Upper lobe of left lung (tissue), 6 donors: ENCODE measurements at places on chromosomes 11 and 22.

DNA sequence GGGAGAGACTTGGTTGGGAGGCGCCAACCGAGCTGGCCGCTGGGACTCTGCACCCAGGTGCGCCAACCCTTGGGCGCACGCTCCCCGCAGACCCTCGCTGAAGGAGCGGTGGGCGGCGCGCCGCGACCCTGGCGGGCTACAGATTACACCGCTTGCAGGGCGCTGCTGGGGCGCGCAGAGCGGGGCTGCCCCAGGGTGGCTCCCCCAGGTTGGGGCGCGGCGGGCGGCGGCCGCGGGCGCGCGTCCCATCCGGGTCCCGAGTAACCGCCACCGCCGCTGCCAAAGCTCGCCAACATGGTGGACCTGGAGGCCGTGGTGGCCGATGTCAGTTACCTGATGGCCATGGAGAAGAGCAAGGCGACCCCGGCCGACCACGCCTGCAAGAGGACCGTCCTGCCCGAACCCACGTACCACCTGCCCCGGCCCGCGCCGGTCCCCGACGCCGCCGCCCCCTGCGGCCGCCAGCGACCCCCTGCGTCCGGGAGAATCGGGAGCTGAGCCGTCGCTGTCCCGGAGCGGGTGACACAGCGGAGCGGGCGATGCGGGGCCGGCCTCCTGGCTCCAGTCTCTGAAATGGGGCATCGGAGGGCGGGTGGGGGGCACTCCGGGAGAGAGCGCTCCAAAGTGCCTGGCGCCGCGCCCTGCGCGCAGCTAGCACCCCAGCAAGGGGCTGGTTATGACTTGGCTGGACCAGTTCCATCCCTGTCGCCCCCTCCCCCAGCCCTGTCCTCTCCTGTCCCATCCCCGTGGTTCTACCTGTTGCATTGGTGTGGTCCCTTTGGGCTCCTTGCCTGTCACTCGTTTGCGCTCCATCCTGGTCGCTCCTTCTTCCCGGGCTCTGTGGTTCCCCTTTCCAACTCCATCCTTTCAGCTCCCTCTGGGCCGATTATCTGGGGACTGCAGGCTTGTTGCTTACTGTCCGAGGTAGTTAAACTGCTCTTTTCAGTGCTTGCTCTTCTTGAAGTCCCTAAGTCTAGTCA is 143.3 kb upstream of the GRK3 start:
- peak; percentile 86 for DNase-seq

DNA sequence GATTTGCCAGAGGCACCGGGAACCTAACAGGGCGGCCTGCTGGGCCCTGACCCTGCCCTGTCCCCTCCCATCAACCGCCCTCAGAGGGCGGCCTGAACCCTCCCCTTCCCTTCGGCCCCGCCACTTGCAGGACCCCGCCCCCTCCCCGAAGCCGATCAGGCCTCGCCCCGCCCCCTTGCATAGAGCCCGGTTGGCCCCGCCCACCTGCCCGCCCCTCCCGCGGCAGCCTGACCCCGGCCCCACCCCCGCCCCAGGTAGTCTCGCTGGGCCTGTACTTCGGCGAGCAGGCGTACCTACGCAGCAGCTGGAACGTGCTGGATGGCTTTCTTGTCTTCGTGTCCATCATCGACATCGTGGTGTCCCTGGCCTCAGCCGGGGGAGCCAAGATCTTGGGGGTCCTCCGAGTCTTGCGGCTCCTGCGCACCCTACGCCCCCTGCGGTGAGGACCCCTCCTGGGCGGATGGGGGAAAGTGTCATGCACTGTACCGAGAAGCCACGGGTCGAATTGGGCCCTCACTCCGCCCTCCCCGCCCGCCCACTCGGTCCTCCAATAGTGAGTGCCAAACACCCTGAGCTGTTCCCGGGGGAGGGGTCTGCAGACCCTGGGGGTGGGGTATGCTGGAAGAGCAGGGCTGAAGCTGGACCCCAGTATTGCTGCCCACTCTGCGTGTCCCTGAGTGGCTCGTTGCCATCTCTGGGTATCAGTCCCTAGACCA is 94.1 kb downstream of the CACNA1I start:
- no peak for DNase-seq

DNA sequence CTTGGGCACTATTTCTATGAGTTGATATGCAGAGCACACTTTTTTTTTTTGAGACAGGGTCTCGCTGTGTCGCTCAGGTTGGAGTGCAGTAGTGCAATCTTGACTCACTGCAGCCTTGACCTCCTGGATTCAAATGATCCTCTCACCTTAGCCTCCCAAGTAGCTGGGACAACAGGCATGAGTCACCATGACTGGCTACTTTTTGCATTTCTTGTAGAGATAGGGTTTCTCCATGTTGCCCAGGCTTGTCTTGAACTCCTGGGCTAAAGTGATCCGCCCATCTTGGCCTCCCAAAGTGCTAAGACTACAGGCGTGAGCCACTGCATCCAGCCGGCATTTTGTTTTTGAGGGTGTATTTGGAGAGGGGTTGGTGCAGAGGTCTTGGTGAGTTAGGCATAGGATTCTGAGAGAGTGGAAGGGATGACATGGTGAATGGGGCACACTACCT is 29.9 kb upstream of the MTCH2 start:
- no peak for DNase-seq

DNA sequence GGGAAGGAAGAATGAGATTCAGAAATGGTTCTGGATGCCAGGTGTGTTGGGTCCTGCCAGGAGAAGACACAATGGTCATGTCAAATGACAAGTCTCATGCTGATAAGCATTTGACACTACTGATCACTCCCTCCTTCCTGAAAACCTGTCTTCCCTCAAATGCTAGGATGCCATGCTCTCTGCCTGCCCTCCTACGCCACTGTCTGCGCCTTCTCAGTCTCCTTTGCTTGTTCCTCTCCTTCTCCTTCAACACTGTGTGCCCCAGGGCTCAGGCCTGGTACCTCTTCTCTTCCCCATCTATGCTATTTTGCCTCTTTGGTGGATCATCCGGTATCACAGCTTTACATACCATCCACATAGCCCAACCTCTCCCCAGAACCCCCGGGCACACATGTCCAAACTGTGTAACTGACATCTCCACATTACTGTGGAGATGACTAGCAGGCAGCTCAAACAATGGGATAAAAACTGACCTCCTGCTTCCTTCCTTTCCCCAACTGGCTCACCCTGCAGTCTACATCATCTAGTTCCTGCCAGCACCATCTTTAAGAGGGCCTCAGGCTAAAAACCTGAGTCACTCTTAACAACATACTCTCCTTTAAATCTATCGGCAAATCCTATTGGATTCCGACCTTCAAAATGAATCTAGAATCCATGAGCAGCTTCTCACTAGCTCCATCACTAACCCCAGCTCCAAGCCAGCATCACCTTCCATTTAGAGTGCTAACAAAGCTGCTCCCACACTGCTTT is 8.2 kb downstream of the AP1B1 start:
- DNase-seq, result no peak

DNA sequence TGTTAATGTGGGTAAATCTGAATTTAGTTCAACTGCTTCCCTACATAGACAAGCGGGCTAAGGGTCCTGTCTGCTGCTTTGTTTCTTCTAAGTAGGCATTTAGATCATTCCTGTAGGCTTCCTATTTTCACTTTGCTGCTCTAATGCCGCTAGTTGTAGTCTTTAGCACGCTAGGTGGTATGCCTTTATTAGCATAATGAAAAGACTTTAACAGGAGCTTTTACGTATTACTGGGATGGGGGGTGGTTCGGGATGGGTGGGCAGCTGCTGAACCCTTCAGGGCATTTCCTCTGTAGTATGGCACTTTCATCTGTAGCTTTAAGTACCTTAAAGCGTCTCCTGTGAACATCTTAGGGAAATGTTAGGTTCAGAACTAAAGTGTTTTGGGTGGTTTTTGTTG is 85.3 kb downstream of the GGT1 start:
- no peak for DNase-seq

- peak; percentile 66 for DNase-seq
These were observed 2.1 kb upstream of the AHNAK start for GRCh38 chr11:62548545-62549335.

DNA sequence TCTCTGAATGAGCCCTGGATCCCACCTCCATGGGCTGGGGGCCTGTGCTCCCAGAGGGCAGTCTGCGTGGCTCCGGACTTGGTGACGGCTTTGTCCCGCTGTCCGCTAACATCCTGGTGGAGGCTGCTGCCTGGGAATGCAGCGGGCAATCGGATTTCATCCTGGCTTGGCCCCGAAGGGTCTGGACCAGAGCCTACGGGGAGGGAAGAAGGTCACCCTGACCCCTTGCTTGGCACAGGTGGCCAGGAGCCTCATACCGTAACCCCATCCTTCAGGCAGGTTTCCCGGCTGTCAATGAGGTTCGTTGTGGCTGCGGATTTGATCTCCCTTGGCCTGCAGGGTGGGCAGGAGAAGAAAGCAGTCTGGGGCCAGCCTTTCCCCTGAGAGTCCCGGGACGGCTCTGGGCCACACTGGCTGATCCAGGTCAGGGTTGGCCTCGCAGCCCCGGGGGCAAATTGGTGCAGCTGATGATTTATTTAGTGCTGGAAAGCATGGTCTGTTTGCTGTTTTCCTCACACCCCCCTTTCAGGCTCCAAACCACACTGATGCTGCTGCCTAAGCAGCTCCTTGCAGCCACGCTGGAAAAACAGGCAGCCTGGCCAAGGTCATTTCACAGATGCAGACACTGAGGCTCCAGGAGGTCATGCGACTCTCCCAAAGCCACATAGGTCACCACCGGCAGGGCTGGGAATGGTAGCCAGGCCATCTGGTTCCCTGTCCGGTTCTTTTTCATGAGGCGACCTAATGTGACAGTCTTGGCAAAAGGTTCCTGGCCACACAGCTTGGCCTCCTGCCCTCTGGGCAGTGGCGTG is 15.0 kb downstream of the PRDM11 start:
- no peak for DNase-seq

- DNase-seq, result no peak
These were observed 33.5 kb downstream of the ENTHD1 start for GRCh38 chr22:39859903-39860588.

GRCh38 chr11:62444236-62444833 is 25.5 kb downstream of the SCGB1A1 start:
- peak; percentile 31 for DNase-seq

DNA sequence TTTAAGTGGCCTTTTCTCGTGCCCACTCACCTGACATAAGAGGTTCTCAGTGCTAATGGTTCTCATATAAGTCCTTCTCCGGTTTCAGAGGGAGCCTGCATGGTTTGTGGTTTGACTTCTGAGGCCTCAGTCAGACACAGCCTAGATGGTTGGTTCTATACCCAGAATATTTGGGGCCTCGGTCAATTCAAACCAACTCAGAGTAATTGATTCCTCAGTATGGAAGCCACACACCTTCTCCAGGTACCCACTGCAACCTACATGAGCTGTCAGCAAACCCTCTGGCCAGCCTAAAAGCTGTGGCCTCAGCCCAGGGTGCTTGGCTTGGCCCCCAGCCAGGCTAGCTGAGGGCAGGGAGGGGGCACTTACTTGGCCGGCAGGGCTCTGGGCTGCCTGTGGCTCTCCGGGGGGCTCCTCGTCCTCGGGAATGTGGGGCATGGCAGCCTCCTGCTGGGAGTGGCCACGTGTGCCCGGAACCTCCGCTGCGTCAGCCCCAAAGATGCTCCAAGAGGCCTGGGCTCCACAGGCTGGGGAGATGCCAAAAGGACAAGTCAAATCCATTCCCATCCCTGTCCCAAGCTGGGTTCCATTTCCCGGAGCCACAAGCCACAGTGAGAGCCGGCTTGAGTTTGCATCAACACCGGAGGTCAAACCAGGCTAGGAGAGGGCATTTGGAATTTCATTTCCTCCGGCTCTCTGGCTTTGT is 41.7 kb downstream of the IRAG1 start:
- no peak for DNase-seq

GRCh38 chr11:64564419-64564818 is 26.6 kb upstream of the SLC22A12 start:
- DNase-seq, result no peak

GRCh38 chr11:72410956-72411355 is 23.4 kb downstream of the CLPB start:
- no peak for DNase-seq

DNA sequence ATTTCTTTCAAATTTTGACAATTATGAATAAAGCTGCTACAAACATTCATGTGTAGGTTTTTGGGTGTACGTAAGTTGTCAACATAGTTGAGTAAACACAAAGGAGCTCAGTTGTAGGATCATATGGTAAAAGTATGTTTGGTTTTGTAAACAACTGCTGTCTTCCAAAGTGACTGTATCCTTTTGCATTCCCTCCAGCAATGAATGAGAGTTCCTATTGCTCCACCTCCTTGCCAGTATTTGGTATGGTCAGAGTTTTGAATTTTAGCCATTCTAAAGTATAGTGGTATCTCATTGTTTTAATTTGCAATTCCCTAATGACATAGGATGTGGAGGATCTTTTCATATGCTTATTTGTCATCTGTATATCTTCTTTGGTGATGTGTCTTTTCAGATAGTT is 28.0 kb upstream of the PHOX2A start:
- no peak for DNase-seq

- no peak for DNase-seq
These were observed 86.1 kb downstream of the GRIA4 start for GRCh38 chr11:105696000-105696399.

DNA sequence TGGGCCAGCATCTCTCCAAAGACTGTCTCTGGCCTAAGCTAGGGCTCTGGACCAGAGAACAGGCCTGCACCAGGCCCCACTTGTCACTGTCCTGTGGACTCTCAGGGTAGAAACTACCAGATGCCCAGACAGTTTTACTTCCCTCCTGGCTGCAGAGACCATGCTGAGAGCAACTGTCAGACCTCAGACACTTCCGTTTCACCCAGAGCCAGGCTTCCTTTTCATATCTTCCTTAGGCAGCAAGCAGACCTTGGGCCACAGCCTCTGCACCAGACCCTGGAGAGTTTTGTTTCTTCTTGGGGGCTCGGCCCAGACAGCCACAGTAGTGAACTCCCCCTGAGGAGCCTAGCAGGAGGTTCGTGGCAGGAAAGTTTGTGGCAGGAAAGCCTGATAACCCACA is 12.1 kb upstream of the FCHSD2 start:
- DNase-seq, result peak; percentile 65

DNA sequence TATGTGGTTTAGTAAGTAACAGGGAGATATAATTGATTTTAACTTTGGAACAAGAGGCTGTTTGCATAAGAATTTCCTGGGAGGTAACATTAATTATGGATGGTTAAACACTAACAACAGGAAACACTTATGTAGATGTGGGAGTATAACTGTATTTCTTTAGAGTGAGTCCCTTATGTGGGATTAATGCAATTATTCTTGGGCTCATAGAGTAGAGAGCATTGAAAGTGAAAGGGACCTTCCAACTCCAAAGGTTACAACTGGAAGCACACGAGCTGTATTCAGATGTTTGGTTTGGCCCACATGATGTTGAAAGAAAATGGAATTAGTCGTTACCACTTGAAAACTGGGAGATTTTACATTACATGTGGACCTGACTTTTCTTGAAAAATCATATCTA is 53.5 kb downstream of the BBOX1 start:
- DNase-seq, result no peak
